T-helper 17 cell (primary cell): ENCODE measurements at places on chromosomes 3 and 15. TPM values are rescaled to one million over a fixed set of nuclear protein-coding genes. Genes with fewer than 3 reads are reported as not detected.

DNA sequence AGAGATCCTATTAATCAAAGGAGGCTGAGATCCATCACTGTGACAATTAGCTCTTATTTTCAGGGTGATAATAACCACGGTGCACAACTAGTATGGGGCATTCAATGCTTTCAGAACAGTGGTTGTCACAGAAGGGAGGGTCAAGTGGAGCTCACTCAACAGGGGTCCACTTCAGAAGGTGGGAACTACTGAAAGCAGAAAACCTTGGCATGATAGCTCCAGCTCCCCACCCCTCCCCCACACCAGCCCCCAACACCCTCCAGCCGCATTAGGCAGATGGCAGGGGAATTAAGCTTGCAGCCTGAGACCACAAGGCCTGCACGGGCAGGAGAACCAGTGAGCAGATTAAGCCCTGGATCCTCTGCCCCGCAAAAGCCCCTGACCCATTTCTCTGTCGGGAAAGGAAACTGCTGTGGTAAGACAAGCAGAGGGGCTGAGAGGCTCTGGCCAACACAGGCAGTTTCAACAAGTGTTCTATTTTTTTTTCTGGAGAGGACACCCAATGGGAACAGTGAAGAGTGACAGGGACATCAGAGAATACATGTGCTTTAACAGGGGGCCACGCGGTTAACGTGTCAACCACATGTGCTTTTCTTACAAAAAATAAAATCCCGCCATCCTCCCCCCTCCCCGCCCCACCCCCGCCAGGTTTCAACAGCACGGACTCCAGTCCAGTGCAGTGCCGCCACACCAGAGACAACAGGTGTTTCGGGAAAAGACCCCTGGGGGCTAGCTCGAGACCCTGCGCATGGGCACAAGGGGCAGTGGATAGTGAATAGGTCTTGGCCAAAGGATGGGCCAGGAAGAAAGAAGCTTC is 997 bp downstream of the FYCO1 start:
- peak overlapping the region; percentile 88 for H3K4me3 ChIP-seq
- no peaks in the 10 kb centered on the region for H3K36me3 ChIP-seq
- DNase-seq = peak; percentile 19
- peak overlapping the region; percentile 79 for H3K27ac ChIP-seq
- peaks cover 45% of the 10 kb centered on the region for H3K4me1 ChIP-seq

- H3K27ac ChIP-seq = no peak overlapping the region
- no peak for DNase-seq
- peaks cover 18% of the 10 kb centered on the region for H3K27me3 ChIP-seq
- H3K4me3 ChIP-seq = no peak overlapping the region
Measured at GRCh38 chr3:23656199-23656598, 149.6 kb upstream of the UBE2E1 start.

- H3K4me1 ChIP-seq = no peaks in the 10 kb centered on the region
- DNase-seq = no peak
- no peak overlapping the region for H3K4me3 ChIP-seq
- no peaks in the 10 kb centered on the region for H3K27me3 ChIP-seq
- H3K36me3 ChIP-seq = no peaks in the 10 kb centered on the region
Measured at GRCh38 chr15:42375941-42376340, 16.6 kb downstream of the CAPN3 start.

DNA sequence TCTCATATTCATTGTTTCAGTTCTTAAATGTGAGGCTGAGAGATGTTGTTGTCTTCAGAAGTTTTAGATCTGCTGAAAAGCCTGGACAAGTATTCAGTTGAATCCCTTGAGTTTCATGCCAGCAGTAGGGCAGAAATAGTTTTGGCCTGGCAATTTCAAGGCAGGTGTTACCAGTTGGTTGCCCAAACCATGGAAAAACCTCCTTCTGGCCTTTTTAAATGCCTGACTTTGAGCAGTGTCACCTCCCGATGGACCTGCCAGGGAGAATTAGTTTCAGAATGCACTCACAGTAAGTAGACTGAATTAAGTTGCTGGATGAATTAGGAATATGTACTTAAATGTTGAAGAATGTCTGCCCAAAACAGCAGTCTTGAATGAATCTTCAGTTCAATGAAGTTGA is 383.1 kb downstream of the KCNH8 start:
- H3K27me3 ChIP-seq = no peaks in the 10 kb centered on the region
- no peak overlapping the region for H3K4me3 ChIP-seq
- DNase-seq = no peak
- H3K36me3 ChIP-seq = no peaks in the 10 kb centered on the region

The ASB14 gene
- total RNA-seq = not detected

DNA sequence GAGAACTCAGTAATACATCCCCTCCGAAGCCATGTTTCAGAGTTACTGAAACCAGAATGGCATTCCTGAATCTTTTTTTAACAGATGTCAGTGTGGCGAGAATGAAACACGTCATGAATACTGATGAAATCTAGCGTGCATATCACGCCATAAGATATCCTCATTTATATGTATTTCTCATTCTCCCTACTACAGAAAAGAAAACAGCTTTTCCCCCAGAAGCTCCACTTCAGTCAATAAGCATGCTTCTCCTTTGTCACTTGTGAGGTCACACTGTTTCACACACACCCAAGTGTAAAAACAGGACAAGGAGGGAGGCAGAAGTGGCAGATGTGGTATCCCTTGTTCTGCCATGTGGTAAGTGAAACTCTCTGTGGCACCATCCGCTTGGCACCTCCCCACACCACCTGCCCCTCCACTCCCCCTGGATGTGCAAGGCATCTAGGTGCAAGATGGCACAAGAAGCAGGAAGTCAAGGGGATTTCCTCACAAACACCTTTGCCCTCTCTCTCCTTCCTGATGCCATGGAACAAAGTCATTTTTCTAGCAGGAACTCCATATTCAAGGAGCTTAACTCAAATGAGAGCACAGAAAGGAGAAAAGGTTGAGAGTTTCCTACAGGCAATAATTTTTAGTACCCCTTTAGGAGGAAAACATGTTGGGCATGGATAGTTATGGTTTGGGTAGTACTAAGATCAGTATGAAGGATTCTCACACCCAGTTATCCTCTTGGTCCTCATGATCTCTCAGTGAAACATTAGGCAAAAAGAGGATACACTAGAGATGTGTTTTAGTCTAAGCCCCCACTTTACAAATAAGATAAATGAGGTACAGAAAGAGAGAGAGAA is 47.5 kb upstream of the FRMD4B start:
- H3K4me1 ChIP-seq = peaks cover 2% of the 10 kb centered on the region
- H3K27me3 ChIP-seq = peaks cover 47% of the 10 kb centered on the region
- no peak overlapping the region for H3K27ac ChIP-seq
- no peak for DNase-seq

DNA sequence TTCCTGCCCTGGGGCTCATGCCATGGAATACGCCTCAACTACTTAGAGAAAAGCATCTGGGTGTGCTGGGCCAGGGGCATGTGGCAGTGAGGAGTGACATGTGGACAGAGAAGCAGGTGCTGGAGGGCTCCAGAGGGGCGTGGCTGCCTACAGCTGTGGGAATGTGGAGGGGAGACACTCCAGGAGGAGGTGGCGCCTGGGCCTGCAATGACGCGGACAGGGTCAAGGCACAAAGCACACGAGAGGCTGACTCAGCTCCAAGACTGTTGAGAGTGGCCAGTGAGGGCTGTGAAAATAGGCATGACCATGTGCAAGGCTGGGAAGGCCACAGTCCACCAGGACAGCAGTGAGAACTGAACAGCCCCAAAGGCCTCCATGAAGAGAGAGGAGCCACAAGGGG is 48.5 kb downstream of the PTH1R start:
- H3K4me1 ChIP-seq = peaks cover 36% of the 10 kb centered on the region
- peak overlapping the region; percentile 90 for H3K27ac ChIP-seq
- peak overlapping the region; percentile 76 for H3K4me3 ChIP-seq
- H3K36me3 ChIP-seq = peaks cover 6% of the 10 kb centered on the region
- no peaks in the 10 kb centered on the region for H3K27me3 ChIP-seq
- no peak for DNase-seq

GRCh38 chr15:38868326-38869114 is 303.9 kb upstream of the RASGRP1 start:
- peaks cover 4% of the 10 kb centered on the region for H3K4me1 ChIP-seq
- H3K27me3 ChIP-seq = peaks cover 22% of the 10 kb centered on the region
- H3K4me3 ChIP-seq = no peak overlapping the region
- DNase-seq = no peak
- H3K36me3 ChIP-seq = no peaks in the 10 kb centered on the region

GRCh38 chr15:38053205-38053604 is 118.8 kb downstream of the TMCO5A start:
- no peaks in the 10 kb centered on the region for H3K36me3 ChIP-seq
- peaks cover 15% of the 10 kb centered on the region for H3K27me3 ChIP-seq
- peaks cover 4% of the 10 kb centered on the region for H3K4me1 ChIP-seq

DNA sequence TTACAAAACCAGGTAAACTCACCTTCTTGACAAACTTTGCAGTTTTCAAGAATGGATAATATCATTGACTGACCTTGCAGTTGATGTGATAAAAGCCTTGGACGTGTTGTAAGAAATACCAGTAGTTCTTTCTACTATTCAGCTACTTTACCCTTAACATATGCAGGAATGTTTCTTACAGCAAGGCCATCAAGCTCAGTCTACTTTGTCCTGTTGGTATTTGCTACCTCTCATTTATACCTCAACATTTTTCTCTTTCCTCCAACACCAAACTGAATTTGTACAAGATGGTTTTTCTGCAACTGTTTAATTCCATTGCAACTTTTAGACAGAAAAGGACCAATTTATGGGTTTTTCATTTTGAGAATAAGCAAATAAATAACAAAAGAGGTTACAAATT is 147.4 kb upstream of the BCHE start:
- no peaks in the 10 kb centered on the region for H3K27me3 ChIP-seq
- DNase-seq = no peak
- H3K4me3 ChIP-seq = no peak overlapping the region

DNA sequence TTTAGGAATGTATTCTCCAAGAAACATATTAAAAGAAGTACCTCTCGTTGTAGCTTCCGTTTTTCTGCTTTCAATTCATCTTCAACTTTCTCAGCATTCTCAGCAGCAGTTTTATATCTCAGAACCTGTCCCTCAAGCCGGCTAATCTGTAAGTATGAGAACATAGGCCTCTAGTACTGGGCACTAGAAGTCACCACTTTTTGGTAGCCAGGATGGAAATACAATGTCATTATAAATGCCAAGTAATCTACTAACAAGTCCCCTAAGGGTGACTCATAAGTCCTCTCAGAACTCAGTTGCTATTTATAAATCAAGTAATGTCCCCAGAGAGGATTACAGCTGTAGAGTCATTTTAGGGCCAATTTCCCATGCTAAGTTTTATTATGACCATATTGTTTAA is 61.1 kb downstream of the MLH1 start:
- peaks cover 9% of the 10 kb centered on the region for H3K36me3 ChIP-seq
- H3K27ac ChIP-seq = no peak overlapping the region
- DNase-seq = no peak
- no peak overlapping the region for H3K4me3 ChIP-seq
- H3K4me1 ChIP-seq = peaks cover 6% of the 10 kb centered on the region

The SAMMSON gene
- not detected for total RNA-seq

- no peak for DNase-seq
- H3K4me3 ChIP-seq = no peak overlapping the region
- peaks cover 20% of the 10 kb centered on the region for H3K4me1 ChIP-seq
- H3K27me3 ChIP-seq = no peaks in the 10 kb centered on the region
Measured at GRCh38 chr3:14418296-14419250, 16.2 kb downstream of the SLC6A6 start.

- no peak overlapping the region for H3K4me3 ChIP-seq
- no peak for DNase-seq
- H3K4me1 ChIP-seq = no peaks in the 10 kb centered on the region
- no peak overlapping the region for H3K27ac ChIP-seq
Measured at GRCh38 chr3:185087419-185087818, 65.4 kb downstream of the C3orf70 start.

The CELF6 gene
- total RNA-seq = 1.9 TPM

DNA sequence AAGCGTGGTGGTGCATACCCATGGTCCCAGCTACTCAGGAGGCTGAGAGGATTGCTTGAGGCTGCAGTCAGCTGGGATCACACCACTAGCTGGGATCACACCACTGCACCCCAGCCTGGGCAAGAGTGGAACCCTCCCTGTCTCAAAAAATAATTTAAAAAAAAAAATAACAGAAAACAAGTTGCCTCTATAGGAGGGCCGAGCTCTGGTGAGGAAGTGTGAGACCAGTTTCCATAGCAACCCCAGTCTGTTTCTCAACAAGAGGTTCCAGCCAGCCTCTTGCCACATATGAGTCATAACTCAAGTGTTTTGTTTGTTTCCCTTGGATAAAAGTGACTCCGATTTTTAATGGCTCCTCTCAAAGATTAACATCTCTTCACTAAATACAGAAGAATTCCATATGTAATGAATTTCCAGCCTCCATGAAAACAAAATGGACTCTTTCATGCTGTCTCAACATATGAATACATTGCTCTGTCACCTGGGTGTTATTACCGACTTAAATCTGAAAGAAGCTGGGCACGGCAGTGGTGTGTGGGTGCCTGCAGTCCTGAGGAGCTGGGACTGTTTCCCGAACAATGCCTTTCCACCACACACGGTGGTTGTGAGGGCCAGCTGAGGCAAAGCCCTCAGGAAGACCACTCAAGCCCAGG is 19.7 kb downstream of the TMEM43 start:
- peak; percentile 42 for DNase-seq
- peaks cover 47% of the 10 kb centered on the region for H3K4me1 ChIP-seq
- H3K27me3 ChIP-seq = no peaks in the 10 kb centered on the region
- peak overlapping the region; percentile 83 for H3K4me3 ChIP-seq

GRCh38 chr3:162077108-162077507 is 580.5 kb downstream of the OTOL1 start:
- no peaks in the 10 kb centered on the region for H3K4me1 ChIP-seq
- H3K27ac ChIP-seq = no peak overlapping the region
- H3K4me3 ChIP-seq = no peak overlapping the region

The FETUB gene
- not detected for total RNA-seq

DNA sequence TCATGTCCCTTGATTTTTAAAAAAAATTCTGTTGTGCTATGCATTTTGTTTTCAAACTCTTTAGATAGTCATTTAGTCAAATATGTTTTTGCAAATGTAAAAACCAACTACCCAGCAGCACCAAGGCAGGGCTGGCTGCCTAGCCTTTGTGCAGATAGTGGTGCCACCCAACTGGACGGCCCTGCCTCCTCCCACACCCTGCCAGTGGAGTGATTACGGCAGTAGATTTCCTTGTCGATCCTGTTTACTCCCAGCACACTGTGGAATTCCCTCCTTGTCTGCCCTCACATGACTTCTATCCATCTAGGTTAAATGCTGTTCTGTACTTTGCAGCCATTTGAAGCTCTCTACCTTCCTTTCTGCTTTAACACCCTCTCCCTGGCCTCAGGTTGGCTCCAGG is 79.4 kb upstream of the PLXNA1 start:
- H3K4me1 ChIP-seq = peaks cover 4% of the 10 kb centered on the region
- no peak overlapping the region for H3K27ac ChIP-seq
- no peaks in the 10 kb centered on the region for H3K27me3 ChIP-seq

- no peak for DNase-seq
- H3K4me3 ChIP-seq = no peak overlapping the region
- peaks cover 43% of the 10 kb centered on the region for H3K27me3 ChIP-seq
- no peaks in the 10 kb centered on the region for H3K36me3 ChIP-seq
Measured at GRCh38 chr3:13263770-13264467, 156.2 kb downstream of the NUP210 start.

- DNase-seq = no peak
- H3K36me3 ChIP-seq = peaks cover 3% of the 10 kb centered on the region
- no peak overlapping the region for H3K27ac ChIP-seq
- H3K4me3 ChIP-seq = no peak overlapping the region
Measured at GRCh38 chr3:172173316-172174254, 134.2 kb downstream of the FNDC3B start.

The TMOD2 gene
- 8.0 TPM for total RNA-seq

- peak overlapping the region; percentile 55 for H3K4me3 ChIP-seq
- peak overlapping the region; percentile 91 for H3K27ac ChIP-seq
- DNase-seq = no peak
- no peaks in the 10 kb centered on the region for H3K27me3 ChIP-seq
Measured at GRCh38 chr3:177642042-177642803, 444.9 kb upstream of the TBL1XR1 start.
